Central memory CD4-positive, alpha-beta T cell (primary cell): ENCODE measurements at places on chromosomes 1 and 21.
A peak's percentile ranks its signal among the peaks of the same experiment; 100 is the strongest.

GRCh38 chr1:107949467-107950253 lies 15.3 kb downstream of the VAV3 start:
- no peak for DNase-seq

- DNase-seq, result peak; percentile 67
Observed at GRCh38 chr1:9289090-9289534, 3.6 kb upstream of the SPSB1 start.

GRCh38 chr1:116330846-116331245 lies 42.2 kb upstream of the ATP1A1 start:
- no peak for DNase-seq

- DNase-seq, result no peak
Observed at GRCh38 chr1:2404890-2405511, 7.4 kb downstream of the PEX10 start.

DNA sequence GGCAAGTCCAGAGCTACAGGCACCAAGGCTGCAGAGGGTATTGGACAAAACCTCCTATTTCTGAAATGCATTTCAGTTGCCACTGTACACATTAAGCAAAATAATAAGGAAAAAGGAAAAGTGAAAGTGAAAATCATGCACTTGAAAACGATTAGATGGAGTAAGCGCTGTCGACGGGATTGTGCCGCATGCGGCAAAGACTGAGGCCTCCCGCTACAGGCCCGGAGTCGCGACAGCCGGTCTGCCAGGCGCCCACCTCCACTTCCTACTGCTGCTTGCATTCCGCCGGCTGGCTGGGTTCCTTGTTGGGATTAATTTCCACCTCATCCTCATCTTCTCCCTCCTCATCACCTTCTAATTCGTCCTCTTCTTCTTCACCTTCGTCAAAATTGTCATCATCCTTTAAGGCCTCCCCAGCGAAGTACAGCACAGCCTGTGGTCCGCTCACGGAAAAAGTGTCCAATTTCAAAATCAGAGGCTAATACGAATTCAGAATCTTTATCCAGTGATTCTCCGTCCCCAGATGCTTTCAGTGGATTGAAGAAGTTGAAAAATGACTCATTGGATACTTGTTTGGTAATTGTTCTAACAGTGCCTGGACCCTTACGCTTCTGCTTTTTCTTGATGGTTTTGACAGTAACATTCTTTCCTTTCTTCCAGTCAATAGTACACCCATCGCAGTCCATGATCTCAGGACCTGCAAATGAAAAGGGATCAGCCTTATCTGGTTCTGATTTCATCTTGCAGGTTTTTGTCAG lies 38.0 kb downstream of the CD58 start:
- no peak for DNase-seq

GRCh38 chr1:13956393-13956792 lies 256.4 kb downstream of the PRDM2 start:
- DNase-seq, result no peak

DNA sequence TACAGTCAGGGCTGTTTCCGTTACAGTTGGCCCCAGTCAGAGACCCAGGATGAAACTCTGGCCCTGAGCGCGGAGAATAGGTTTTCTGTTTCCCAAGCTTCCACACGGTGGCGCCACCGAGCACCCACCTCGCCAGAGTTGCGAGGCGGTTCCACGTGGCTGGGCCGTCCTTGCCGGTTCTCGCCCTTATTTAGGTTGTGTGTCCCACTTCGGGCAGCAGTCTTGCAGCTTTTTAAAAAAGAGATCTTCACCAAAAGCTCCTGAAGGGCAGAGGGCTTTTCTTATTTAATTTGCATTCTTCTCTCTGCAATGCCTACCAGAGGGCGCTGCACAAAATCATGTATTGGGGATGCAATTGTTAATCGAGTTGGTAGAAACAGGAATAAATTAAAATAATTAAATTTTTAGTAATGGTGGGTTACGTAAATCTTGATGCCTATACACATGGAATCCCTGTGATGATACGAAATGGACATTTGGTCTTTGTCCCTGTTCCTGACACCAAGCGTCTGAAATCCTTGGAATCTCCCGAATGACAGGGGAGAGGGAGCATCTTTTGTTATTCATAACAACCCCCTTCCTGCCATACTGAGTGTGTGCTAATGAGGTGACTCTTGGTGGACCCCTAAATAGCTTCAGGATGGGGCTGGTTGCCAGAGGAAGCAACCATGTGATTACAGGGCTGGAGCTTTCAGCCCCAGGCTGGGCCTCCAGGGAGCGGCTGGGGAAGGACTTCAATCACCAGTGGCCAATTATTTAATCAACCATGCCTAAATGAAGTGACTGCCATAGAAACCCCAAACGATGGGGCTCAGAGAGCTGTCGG lies 5.6 kb upstream of the S100A7 start:
- peak; percentile 36 for DNase-seq

DNA sequence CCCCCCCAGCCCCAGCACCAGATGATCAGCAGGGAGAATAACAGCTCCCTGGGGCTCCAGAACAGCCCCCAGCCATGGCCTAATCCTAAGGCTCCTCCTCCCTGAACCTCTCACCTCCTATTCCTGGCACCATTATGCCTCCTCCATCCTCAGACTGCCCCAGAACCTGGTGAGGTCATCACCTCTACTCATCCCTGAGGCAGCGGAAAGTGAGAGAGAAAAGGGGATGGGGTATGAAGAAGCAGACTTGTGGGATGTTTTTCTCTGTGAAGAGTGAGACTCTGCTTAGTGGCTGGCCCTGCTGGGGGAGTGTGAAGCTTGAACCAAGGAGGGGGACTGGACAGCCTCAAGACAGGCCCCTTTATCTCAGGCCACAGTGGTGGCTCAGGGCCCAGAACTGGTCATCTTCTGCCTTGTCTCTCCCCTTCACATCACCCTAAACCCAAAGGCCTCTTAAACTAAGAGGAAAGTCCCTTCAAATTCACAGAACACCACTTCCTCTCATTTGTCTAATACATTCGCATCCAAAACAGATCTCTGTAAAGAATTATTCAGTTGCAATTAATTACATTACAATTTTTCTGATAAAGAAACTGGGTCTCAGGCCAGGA lies 2.2 kb upstream of the PPM1J start:
- no peak for DNase-seq

DNA sequence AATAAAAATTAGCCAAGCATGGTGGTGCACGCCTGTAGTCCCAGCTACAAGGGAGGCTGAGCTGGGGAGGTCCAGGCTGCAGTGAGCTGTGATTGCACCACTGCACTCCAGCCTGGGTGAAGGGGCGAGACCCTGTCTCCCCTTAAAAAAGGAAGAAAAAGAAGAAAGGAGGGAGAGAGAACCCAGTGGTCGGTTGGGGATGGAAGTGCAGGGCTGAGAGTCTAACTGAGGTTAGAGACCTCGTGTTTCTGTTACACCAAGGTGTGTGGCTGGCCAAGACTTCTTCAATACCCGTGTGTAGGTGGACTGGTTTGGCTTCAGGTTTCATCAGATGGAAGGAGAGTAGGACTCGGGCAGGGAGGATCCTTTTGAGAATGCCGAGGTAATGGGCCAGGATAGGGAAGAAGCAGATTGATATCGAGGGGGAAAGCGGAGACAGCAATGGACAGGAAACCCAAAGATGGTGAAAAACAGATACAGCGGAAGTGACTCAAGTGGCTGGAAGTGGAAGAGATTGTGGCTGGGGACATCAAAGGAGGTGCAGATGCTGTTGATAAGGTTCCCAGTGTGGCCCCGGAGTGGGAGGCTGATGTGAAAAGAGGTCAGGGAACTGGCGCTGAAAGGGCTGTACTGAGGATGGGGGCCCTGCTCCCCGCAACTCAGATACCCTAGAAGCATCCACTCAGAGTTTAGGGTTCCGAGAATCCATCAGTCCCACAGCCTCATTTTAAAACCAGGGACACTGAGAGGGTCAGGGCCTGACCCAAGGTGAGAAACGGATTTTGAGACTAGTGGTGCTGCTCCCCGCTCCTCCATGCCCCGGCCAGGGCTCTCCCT lies 681 bp upstream of the UBXN10 start:
- peak; percentile 72 for DNase-seq

- DNase-seq, result no peak
Observed at GRCh38 chr1:9755441-9755995, 68.2 kb downstream of the CLSTN1 start.

- DNase-seq, result no peak
Observed at GRCh38 chr1:164667001-164667400, 108.0 kb downstream of the PBX1 start.

- DNase-seq, result no peak
Observed at GRCh38 chr1:201384406-201384782, 6.9 kb upstream of the TNNT2 start.

GRCh38 chr1:17195731-17196130 lies 9.2 kb upstream of the PADI1 start:
- DNase-seq, result no peak
